ENCODE measurements at places on chromosomes 6 and 20. TPM values are rescaled to one million over a fixed set of nuclear protein-coding genes. Genes with fewer than 3 reads are reported as not detected.

- H3K27me3 ChIP-seq: no peaks in the 10 kb centered on the region
- H3K4me3 ChIP-seq: no peak overlapping the region
- H3K27ac ChIP-seq: no peak overlapping the region
- no peak for DNase-seq
- H3K36me3 ChIP-seq: no peaks in the 10 kb centered on the region
Measured at GRCh38 chr6:54775576-54775975, 71.0 kb upstream of the FAM83B start.

DNA sequence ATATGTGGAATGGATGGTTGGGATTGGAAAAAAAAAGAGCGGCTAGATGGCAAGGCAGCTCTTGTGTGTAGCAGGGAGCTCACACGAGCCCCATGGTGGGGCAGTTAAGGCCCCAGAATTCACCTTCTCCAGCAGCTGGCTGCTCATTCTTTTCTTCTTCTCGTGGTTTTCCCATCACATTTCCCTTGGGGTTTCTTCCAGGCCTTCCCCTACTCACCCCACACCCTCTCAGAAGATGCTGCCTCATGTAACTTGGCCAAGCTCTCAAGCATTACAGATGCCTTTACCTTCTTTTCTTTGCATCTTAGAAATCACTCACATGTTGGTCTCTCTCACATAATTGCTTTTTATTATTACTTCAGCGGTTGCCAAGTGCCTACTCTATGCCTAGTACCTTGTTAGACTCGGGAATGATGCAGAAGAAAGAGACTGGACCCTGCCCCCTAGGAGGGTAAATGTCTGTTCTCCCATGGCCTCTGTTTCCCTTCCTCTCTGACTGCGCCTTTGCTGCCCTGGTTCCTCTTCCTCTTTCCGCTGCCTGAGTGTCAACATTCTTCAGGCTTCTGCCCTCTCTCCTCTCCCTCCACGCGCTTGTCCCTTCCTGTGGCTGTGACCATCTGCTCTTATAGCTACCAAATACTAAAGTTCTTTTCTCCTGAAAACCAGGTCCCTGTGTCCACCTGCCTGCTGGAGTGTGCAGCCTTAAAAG, 28.6 kb downstream of the PPARD start:
- DNase-seq: no peak
- no peak overlapping the region for H3K4me3 ChIP-seq
- H3K36me3 ChIP-seq: peaks cover 21% of the 10 kb centered on the region
- no peaks in the 10 kb centered on the region for H3K27me3 ChIP-seq
- H3K4me1 ChIP-seq: peaks cover 28% of the 10 kb centered on the region

KAT14 gene
- 19.7 TPM for total RNA-seq

DNA sequence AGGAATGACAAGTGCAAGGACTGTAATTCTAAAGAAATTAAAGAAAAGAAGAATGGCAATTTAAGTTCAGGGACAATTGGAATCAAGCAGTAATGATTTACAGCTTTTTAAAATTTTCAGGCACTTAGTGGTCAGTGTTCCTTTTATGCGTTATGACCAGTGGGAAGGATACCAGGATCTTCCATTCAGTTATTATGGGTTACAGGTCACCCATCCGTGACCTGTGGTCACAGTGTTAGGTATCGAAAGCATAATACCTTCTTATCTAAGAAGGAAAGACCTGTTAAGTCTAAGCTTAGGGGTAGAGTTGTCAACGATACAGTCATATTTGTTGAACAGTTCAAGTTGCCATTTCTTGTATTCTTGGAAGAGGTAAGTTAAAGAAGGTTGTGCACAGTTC, 253.8 kb downstream of the LAMA2 start:
- H3K36me3 ChIP-seq: no peaks in the 10 kb centered on the region
- no peak overlapping the region for H3K27ac ChIP-seq
- H3K4me1 ChIP-seq: peaks cover 2% of the 10 kb centered on the region
- H3K27me3 ChIP-seq: no peaks in the 10 kb centered on the region
- DNase-seq: no peak

OR12D3 gene
- not detected for total RNA-seq

PPP1R18 gene
- total RNA-seq: 16.8 TPM

GRCh38 chr6:150128425-150128824, 14.4 kb upstream of the PPP1R14C start:
- H3K4me1 ChIP-seq: peaks cover 6% of the 10 kb centered on the region
- H3K36me3 ChIP-seq: no peaks in the 10 kb centered on the region
- H3K27ac ChIP-seq: no peak overlapping the region
- no peak for DNase-seq

DNA sequence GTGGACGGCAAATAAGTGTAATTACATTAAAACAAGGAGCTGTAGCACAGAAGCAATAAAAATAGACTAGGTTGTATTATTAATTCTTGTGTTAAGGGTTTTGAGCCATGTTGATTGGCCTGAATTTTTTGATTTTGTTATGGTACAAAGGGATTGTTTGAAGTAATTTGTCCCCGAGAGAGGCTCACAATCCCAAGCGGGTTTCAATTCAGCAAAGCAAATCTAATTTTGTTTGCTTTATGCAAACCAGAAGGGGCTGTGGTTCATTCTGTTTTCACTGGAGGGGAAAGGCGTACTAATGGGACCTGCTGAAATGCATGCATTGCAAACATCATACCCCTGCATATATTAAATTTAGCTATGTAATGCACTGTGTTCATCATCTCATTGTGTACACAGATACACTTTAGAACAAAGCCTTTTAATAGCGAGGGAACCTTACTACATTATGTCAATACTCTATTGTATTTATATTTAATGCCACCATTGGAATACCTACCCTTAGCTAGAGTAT, 379.5 kb upstream of the POU3F2 start:
- no peaks in the 10 kb centered on the region for H3K36me3 ChIP-seq
- no peaks in the 10 kb centered on the region for H3K4me1 ChIP-seq
- DNase-seq: no peak
- H3K4me3 ChIP-seq: no peak overlapping the region
- H3K27me3 ChIP-seq: no peaks in the 10 kb centered on the region
- H3K27ac ChIP-seq: no peak overlapping the region
